ENCODE measurements at places on chromosomes 6 and 20.

DNA sequence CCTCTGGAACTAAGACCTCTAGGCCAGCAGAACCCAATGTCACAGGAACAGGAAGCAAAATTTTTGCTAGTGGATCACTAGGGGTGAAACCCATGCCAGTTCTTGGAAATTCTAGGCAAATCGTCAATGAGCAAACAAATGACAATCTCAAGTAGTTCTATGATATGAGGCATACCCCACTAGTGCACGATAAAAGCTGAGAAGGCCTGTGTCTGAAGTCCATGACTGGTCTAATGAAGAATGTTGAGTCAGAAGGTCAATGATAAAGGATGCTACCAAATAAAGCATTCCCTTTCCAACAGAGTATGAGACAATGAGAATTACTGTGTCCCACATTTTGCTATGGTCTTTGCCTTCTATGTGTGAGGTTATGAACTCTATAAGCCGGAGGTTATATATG is 149.4 kb upstream of the NOX3 start:
- no peak for DNase-seq

- DNase-seq = no peak
Measured at GRCh38 chr6:79775222-79775621, 144.1 kb downstream of the SH3BGRL2 start.

DNA sequence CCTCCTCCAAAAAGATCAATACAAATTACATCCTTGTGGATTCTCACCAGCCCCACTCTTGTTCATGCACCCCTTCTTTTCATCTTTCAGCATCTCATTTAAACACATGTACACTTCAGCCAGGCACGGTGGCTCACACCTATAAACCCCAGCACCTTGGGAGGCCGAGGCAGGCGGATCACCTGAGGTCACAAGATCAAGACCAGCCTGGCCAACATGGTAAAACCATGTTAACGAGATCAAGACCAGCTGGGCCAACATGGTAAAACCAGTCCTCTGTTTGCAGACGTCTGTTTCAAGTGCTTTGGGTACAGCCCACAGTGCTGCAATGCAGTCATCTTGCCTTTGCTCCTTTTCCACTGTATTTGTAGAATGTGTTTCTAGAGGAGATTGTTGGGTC is 45.3 kb downstream of the ZMYND8 start:
- DNase-seq = no peak

- DNase-seq = no peak
Measured at GRCh38 chr6:119290306-119290705, 59.3 kb downstream of the MAN1A1 start.

- no peak for DNase-seq
Measured at GRCh38 chr20:62051144-62051543, 14.5 kb downstream of the TAF4 start.

DNA sequence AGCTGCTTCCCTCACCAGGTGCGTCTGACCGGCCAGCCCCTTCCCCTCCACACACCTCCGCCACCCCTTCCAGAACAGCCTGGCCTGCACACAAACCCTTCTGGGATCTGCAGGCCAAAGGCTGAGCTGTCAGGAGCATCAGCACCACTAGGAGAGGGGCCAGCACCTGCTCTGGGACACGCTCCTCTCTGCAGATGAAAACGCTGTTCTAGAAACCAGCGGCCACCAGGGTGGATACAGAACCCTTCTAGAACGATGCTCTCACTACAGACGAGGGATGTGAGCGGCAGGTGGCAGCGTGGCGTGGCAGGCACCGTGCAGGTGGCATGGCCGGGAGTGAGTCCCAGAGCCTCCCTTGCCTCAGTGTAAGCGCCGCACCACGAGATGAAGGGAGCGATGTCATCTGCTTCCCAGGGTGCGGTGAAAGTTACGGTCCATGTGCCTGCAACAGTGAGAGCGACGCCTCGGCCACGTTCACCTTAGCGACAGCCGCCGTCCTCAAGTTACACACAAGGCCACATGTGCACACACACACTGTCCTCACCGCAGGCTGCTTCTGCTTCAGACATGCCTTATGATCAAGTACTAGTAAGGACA is 53.6 kb downstream of the TAF4 start:
- DNase-seq = no peak

GRCh38 chr20:5524896-5525295 is 208.1 kb upstream of the PROKR2 start:
- DNase-seq = no peak

GRCh38 chr6:151240036-151240685 is 394 bp downstream of the AKAP12 start:
- peak; percentile 59 for DNase-seq

- no peak for DNase-seq
Measured at GRCh38 chr6:45075246-45075645, 252.9 kb upstream of the RUNX2 start.

GRCh38 chr6:156701966-156702365 is 75.2 kb upstream of the ARID1B start:
- no peak for DNase-seq

- DNase-seq = no peak
Measured at GRCh38 chr20:32907886-32908285, 49.2 kb downstream of the EFCAB8 start.

GRCh38 chr20:24984961-24985640 is 7.5 kb downstream of the APMAP start:
- DNase-seq = no peak

DNA sequence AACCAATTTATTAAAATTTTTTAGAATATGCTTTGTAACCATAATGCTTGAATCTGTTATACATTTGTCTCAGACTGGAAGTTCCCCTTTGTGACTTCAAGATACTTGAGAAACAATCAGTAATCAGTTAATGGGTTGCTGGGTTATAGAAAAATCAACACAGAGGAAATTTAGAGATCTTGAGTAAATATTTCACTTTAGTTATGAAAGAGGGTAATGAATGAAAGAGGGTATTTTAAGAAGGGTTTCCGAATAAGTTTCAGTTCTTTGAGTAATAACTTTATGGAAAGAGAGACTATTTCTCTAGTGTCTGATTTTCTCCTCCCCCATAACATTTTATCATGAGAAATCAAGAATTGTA is 21.4 kb downstream of the ZFAND3 start:
- no peak for DNase-seq

- no peak for DNase-seq
Measured at GRCh38 chr6:9875605-9876353, 539.1 kb downstream of the TFAP2A start.

DNA sequence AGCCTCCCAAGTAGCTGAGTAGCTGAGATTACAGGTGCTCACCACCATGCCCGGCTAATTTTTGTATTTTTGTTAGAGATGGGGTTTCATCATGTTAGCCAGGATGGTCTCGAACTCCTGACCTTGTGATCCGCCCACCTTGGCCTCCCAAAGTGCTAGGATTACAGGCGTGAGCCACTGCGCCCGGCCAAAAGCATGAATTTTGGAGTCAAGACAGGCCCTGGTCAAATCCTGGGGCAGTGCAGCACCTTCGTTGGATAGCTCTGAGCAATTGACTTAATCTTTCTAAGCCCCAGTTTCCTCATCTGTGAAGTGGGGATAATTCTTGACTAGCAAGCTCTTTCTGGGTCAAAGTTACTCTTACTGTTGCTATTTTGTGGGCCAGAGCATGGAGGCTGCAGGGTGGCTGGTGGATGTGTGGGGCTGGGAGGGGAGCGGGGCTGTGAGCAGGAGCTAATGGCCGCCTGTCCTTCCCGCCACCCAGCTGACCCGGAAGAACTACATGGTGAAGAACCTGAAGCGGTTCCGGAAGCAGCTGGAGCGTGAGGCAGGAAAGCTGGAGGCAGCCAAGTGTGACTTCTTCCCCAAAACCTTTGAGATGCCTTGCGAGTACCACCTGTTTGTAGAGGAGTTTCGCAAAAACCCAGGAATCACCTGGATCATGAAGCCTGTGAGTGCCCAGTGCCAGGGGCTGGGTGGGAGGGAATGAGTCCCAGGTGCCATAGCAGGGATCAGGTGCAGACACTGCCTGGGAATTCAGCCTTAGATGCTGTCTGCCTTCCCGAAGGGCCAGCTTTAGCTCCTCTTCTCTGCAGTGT is 39.0 kb downstream of the TTLL9 start:
- no peak for DNase-seq

DNA sequence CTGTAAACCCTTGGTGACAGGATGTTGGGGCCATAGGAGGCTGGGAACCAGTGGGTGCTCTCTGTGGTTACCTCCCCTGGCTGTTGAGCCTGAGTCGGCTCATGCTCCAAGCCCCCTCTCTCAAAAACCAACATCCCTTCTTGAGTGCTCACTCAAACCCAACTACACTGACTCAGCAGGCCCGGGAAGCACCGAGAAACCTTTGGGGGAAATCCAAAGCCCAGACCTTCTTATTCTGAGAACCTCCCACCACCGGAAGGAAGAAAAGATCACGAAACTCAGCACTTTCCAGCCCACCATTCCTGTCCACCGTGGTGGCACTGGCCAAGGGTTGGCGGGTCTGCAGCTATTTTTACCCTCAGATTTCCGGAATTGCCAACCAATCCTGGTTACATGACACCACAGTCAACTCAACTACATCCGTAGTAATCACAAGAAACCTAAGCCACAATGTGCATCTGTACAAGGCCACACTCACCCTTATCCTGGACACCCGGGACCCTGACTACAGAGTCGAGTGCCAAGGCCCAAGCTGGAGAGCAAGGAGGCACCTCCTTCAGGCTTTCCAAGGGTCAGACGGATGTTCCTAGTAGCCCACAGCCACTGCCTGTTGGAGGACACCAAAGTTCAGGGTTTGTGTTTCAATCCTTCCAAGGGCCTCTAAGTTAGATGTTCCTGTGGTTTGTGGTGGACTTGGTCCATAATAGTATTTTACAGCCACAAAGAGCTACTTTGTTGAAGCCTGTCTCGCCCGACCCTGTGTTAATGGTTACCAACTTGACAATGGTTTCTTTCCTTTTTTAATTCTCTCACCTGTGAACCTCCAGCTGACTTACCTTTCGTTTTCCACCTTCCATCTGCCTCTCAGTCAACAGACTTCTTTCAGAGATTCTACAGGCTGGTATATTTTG is 317.0 kb downstream of the CDC5L start:
- peak; percentile 81 for DNase-seq

DNA sequence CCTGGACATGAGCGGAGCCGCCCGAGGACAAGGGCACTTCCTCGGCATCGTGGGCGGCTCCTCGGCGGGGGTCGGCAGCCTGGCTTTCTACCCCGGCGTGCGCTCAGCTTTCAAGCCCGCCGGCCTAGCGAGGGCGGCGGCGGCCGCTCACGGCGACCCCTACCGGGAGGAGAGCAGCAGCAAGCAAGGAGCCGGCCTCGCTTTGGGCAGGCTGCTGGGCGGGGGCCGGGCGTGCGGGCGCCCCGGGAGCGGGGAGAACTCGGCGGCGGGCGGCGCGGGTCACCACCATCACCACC is 6.7 kb downstream of the PRDM13 start:
- DNase-seq = peak; percentile 63

- no peak for DNase-seq
Measured at GRCh38 chr20:40189621-40190020, 499.4 kb downstream of the MAFB start.

GRCh38 chr6:137821491-137821890 is 45.6 kb upstream of the TNFAIP3 start:
- no peak for DNase-seq

DNA sequence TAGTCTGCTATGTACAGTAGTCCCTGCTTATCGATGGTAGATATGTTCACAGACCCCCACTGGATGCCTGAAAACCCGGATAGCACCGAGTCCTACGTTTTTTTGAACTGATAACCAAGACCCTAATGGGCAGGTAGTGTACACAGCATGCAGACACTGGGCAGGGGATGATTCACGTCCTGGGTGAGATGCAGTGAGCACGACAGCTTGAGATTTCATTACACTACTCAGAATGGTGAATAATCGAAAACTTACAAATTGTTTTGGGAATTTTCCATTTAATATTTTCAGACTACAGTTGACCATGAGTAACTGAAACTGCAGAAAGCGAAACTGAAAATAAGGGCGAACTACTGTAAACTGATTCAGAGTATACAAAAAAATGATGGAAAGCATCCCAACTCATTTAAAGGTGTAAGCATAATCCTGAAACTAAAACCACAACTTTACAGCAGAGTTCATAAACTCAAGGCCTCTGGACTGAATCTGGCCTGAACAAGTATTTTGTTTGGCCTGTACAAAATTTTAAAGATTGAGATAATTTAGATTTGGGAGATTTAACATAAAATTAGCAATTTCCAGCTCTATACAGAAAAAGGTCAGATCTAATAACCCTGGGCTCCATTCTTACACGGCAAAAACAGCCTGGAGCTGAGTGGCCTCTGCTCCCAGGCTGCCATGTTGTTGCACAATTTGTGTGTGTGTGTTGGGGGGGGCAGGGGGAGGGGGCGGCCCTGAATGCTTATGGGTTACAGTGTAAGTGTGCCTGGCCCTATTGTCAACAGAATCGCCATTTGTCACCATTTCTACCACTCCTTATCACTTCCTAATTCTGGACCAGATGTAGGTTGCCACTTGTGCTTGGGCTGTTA is 34.9 kb downstream of the RNF24 start:
- DNase-seq = peak; percentile 75

DNA sequence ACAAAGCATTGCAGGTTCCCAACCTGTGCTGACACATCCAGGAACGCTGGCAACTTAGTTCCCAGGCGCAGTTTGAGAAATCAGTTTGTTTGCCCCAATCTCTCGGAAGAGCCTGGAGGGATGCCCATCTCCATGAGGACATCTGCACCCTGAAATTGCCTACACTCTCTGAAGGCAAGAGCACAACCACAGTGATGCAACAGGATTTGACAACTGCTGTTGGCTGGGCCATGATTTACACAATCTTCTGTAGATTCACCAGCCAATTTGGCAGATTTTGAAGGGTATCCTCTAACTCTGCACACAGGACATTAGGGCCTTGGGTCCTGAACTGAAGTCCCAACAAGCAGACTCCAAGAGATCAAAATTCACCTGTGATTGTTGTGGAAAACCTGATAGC is 3.4 kb downstream of the APMAP start:
- DNase-seq = no peak

DNA sequence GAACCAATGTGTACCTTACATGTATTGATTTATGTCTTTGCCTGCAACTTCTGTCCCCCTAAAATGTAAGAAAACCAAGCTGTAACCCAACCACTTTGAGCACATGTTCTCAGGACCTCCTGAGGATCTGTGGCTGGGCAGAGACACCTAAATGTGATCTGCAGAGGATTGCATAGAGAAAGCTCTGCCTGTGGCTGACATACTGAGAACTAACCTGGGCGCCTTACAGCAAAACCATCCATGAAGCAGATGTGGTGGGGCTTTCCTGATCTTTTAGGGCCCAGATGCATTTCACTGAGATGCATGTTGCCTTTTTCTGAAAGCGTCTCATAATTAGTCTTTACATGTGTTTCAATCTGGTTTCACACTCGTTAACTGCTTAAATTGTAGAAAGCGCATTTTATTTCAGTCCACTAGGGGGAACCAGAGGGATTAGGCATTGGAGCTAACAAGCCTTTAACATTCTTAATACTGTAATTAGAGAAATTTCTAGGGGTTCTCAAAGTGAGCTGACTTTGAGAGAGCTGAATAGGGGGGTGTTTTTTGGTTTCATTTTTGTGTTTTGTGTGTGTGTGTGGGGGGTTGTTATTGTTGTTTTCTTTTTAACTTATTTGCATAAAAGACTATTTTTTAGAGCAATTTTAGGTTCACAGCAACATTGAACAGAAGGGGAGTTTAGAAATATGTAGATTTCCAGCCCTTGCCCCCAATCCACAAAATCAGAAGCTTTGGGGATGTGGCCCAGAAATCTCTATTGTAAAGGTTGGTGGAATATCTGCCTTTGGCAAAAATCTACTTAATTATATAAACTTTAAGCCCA is 50.9 kb upstream of the FAM184A start:
- peak; percentile 78 for DNase-seq

GRCh38 chr6:16135066-16135465 is 6.2 kb downstream of the MYLIP start:
- no peak for DNase-seq

Measured in activated CD4-positive, alpha-beta T cell treated with anti-CD3 and anti-CD28 coated beads, Interleukin-10, Interleukin-2, amounts not matched to agents 100 ng/mL and 50 ng/mL, durations not matched to agents 16 hours and 8 hours (primary cell).